NCI-H2171 (cell line): ENCODE measurements at places on chromosomes 3 and 15.

GRCh38 chr3:36817806-36818533 lies 53.6 kb upstream of the DCLK3 start:
- peak; percentile 13 for DNase-seq

DNA sequence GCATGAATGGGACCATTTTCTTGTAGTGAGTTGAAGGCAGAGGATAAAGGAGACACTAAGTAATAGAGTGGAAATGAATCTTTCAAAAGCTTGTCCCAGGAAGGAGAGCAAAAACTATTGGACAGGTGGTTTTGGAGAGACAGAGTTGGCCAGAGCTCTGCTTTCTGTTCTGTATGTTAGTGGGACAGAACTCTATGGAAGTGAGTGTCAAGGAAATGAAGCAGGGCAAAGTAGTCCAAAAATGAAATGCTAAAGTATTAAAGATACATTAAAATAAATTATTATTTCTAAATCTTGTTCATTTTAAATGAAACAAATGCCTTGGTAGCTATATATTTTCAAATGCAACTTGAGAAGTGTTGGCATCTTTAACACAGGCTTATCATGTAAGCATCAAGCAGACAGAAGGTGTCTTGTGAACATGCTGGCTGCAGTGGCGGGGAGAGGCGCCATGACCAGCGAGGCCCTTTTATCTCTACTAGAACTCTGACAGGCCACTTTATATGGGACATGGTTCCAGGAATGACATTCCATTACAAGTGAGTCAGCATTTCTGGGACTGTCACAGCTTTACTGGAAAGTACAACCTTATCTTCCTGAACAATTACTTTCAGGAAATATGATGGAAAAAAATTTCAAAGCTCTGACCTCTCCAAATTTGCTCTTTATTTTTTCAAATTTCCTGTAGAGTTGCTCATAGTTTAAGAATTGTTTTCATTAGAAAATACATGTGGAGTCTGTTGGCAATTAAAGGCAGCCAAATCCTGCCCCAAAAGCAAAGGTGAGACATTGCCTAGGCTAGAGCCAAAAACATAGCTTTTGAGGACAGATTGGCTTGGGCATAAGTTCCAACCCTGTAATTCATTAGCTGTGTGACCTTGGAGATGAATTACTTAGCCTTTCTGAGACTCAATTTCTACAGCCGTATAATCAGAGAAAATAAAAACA lies 106.5 kb downstream of the ECT2 start:
- no peak for DNase-seq

- DNase-seq: no peak
Observed at GRCh38 chr3:12810961-12811360, 14.5 kb downstream of the CAND2 start.

GRCh38 chr3:158790901-158791589 lies 10.8 kb upstream of the MFSD1 start:
- DNase-seq: peak; percentile 69

- no peak for DNase-seq
Observed at GRCh38 chr3:42114130-42114725, 23.1 kb downstream of the TRAK1 start.

GRCh38 chr15:88636654-88637053 lies 2.2 kb upstream of the ISG20 start:
- no peak for DNase-seq

- DNase-seq: no peak
Observed at GRCh38 chr15:49832511-49832910, 211.7 kb downstream of the DTWD1 start.

DNA sequence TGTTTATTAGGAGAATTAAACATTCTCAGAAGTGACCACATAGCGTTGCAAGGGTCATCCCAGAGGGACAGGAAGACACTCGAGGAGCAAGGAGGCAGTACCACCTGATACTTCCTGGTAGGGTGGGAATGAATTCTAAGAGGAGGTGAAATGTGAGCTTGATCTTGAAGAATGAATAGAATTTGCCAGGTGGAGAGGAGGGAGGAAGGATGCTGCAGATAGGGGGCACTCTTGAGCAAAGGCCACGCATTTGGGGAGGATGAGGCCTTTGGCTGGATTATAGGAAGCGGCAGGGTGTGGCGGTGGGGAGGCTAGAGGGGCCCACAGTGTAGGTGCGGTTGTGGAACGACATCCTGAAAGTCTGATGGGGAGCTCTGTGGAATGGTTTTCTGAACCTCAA lies 33.5 kb downstream of the CHCHD6 start:
- DNase-seq: no peak

- no peak for DNase-seq
Observed at GRCh38 chr15:57857871-57858270, 151.4 kb downstream of the POLR2M start.

GRCh38 chr3:119969759-119970158 lies 124.5 kb downstream of the GSK3B start:
- no peak for DNase-seq

DNA sequence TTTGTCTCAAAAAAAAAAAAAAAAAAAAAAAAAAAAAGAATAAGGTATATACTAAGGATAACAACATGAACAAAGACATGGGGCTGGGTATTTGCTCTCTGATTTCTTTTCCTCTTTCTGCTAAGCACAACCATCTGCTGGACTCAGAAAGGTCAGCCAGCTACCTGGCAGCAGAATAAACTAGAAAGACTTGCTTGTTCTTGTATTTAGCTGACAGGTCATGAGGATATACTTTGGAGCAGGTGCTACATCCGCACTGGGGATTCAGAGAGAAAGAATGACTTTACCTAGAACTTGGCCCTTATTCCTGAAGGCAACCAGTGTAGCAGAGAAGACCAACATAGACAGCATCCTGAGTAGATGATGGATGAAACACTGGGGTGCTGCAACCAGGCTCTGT lies 550.5 kb downstream of the NTRK3 start:
- no peak for DNase-seq

- DNase-seq: no peak
Observed at GRCh38 chr15:36498401-36498800, 81.0 kb upstream of the CDIN1 start.

- peak; percentile 62 for DNase-seq
Observed at GRCh38 chr15:59371458-59372351, 966 bp downstream of the MYO1E start.

- no peak for DNase-seq
Observed at GRCh38 chr3:81974751-81975150, 213.3 kb upstream of the GBE1 start.

GRCh38 chr15:58257776-58258325 lies 119.7 kb downstream of the AQP9 start:
- no peak for DNase-seq

GRCh38 chr3:41041462-41041861 lies 157.8 kb upstream of the CTNNB1 start:
- DNase-seq: no peak

DNA sequence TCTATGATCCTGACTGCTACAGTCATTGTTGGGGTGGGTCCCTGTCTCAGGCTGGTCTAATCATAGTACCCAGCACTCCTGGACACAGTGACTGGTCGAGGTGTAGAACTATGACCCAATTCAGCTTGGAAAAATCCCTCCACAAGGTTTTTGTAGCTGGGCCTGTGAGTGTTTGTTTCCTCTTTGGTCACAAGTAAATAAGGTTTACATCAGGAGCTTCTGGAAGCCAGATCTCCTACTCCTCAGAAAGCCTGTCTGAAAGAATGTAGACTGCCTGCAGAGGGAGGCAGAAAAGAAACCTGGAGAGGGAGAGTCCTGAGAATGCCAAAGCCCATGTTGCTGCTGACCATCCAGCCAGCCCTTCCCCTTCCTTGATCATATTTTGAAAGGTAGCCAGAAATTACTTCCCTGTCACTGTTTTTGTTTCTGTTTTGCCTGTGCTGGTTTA lies 123.2 kb downstream of the RAP2B start:
- no peak for DNase-seq

- DNase-seq: no peak
Observed at GRCh38 chr3:159486580-159486979, 502.1 kb upstream of the IL12A start.

DNA sequence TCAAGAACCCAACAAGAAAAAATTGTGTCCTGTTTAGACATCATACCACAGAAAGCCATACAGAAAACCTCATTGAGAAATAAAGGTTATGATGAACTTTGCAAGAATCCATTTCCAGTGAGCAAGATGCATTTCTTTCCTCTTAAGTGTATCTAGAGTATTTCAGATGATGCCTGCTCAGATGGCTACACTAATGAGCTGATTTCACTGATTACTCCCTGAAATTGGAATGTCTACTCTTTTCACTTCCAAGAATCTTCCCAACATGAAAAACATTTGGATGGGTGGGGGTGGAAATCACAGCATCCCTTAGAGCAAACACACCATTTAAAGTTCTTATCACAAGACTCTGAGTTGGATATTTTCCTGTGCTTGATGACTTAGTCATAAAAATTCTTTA lies 41.4 kb upstream of the IL12A start:
- no peak for DNase-seq

GRCh38 chr3:128706086-128706615 lies 19.8 kb upstream of the RAB7A start:
- no peak for DNase-seq

DNA sequence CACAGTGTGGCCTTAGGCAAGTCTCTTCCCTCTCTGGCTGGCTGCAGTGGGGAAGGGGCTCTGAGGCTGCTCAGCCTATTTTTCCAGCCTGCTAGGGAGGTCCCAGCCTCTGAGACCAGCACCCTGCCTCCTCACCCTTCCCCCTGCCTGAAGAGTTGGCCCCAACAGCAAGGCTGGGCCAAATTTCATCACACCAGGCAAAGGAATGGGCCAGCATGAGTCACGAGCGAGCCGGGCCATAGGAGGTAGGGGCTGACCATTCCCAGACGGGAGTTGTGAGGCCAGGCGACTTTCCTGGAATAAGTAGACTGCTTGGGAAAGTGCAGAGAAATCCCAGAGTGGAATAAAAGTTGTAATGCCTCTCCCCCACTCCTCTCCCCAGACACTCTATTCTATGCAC lies 5.7 kb upstream of the FBLN2 start:
- no peak for DNase-seq

DNA sequence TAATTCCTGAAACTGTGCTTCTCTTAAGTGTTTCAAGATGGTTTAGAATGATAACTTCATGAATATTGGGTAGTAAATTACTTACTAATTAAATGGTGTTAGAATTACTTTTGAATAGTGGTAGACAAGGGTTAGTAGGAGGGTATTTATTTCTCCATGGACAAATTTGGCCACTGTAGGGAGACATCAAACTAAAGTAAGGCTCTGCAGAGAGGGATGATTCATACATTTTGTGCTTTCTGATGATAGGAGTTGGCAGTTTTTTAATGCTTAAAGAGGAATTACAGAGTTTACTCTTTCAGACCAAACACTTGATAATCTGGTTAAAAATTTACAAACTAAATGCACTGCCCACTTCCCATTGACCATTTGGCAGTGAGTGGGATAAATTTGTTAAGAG lies 127.6 kb downstream of the NAALADL2 start:
- no peak for DNase-seq

DNA sequence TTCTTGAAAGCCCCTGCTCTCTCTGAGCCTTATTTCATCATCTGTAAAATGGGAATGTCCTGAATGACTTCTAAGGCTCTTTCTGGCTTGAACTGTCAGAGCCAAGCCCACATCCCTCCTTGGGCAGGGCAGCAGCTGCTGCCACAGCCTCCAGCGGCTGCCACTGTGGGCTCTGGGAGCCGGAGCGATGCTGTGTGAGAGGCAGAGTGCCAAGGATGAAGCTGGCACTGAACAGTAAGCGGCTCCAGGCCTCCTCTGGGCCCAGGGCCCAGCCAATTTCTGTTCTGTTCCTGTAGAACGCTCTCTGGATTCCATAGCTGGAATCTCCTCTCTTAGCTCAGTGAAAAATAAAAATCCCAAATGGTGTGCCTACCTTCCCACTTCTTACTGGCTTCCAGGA lies 4.4 kb downstream of the CPLX3 start:
- DNase-seq: no peak

DNA sequence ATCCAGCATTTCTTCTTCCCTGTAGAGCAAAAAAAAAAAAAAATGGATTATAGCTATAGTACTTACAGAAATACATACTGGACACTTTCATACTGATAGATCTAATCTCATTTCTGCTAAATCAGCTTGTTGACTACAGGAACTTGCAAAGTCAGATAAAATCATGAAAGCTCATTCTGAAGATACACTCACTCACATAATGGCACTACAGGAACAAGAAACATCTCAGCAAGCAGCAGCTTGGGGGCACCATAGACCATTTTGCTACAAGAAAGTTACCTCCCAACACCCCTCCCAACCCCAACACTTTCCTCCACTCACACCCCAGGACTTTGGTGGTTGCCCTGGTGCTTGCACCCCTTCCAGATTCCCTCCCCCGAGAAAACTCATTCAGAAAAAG lies 4.6 kb downstream of the MYH15 start:
- no peak for DNase-seq

DNA sequence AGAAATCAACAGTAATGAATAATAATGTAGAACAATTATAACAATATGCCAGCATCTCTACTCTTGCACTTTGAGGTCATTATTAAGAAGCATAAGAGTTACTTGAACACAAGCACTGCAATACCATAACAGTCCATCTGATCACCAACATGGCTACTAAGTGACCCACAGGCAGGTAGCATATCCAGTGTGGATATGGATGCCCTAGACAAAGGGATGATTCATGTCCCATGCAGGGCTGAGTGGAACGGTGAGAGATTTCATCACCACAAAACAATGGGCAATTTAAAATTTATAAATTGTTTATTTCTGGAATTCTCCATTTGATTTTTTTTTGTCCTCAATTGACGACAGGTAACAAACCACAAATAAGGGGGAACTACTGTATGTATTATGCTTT lies 107.7 kb upstream of the TSC22D2 start:
- DNase-seq: no peak

- no peak for DNase-seq
Observed at GRCh38 chr15:92960996-92961681, 61.0 kb downstream of the CHD2 start.

GRCh38 chr15:29005931-29006330 lies 120.2 kb downstream of the APBA2 start:
- DNase-seq: no peak

- no peak for DNase-seq
Observed at GRCh38 chr3:58073301-58074108, 65.3 kb downstream of the FLNB start.

GRCh38 chr3:50303013-50303815 lies at the start of gene HYAL1:
TSS of gene HYAL1 (minus strand) at chr3:50303574. CDS start at chr3:50302956, 618 bp downstream.
- no peak for DNase-seq

DNA sequence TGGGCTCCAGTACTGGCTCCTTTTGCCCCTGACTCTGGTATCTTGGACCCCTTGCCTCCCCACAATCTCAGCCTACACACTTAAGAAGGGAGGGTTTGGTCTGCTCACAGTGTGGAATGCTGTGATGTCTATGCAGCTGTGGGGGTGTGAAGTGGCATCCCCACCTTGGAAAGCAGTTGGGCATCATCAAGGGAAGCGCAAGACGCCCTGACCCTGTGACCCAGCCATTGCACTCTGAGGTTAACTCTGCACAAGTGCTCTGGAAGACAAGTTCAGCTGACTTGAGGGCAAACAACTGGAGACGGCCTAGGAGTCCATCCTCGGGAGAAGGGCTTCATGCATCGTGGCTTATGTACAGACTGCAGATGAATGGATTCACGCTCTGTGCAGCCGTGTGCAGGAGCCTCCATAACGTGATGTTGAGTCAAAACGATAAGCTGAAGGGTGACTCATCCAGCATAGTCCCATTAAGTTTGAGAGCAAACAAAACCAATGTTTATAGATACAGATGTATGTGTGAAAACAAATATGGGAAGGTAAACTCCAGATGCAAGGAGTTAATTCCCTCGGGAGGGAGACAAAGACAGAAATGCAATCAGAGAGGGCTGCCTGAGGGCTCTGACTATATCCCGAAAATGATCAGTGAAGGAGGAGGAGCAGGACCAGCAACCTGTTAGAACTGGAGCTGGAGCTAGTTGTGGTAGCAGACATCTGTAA lies 86.8 kb downstream of the LSM3 start:
- no peak for DNase-seq
